ENCODE measurements at places on chromosomes 1 and 21.

DNA sequence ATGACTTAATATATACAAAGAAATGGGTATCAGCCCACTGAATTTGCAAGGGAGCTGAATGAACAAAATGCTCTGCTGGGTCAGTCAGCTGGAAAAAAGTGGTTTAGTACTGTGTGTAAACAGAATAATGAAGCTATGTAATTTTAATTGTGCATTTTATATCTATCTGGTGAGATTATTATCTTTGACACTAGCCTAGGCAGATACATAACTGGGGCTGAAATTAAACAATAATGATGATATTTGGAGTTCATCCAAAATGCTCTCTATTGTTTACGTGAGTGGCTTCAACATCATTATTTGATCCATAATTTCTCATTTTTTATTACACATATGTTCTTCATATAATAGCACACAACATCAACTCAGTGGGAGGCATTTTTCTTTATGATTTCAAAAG lies 208.5 kb upstream of the SNX7 start:
- no peak overlapping the region for H3K27ac ChIP-seq
- H3K27me3 ChIP-seq = no peaks in the 10 kb centered on the region
- DNase-seq = no peak

DNA sequence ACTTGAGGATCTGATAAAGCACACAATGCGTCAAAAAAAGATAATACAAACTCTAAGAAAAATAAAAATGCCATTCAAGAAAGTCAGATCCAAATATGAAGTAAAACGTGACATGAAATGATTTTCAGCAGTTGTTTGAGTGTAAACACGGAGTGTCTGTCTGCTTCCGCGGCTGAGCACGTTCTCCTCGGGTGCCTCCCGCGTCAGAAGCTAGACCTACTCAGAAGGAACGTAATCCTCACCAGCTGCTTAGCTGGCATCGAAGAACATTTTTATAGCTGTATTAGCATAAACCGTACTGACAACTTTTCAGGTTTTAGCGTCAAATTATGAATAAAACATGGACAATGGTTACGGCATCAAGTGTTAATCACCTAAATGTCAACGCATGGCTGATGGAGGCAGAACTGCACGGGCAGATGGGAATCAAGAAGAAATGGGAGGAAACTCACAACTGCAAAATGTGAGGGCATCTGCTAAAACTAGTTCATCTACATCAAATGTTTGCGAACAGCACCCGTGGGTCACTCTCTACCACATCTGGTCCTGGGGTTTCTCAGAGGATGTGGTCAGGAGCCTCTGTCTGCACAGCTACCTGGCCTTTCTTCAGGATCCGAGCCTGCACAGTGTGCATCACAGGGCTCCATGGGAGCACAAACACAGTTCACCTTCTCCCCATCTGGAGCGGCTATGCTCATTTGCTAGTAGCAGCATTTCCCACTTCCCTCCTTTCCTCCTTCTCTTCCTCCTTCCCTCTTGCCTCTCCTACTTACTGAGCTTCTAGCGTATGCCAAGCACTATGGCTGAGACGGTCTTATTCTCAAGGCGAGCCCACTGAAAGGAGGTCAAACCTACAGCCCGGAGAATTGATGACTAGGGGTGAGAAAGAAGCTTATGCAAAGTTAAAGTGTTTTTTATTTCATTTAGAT lies 40.0 kb downstream of the RCAN1 start:
- no peaks in the 10 kb centered on the region for H3K36me3 ChIP-seq
- no peak for DNase-seq
- no peaks in the 10 kb centered on the region for H3K27me3 ChIP-seq
- no peak overlapping the region for H3K4me3 ChIP-seq

- no peak overlapping the region for H3K27ac ChIP-seq
- no peaks in the 10 kb centered on the region for H3K4me1 ChIP-seq
- no peak overlapping the region for H3K4me3 ChIP-seq
- H3K36me3 ChIP-seq = no peaks in the 10 kb centered on the region
Observed at GRCh38 chr1:235843461-235843961, 23.2 kb downstream of the LYST start.

- peaks cover 86% of the 10 kb centered on the region for H3K27me3 ChIP-seq
- H3K4me3 ChIP-seq = no peak overlapping the region
- no peaks in the 10 kb centered on the region for H3K36me3 ChIP-seq
- H3K27ac ChIP-seq = no peak overlapping the region
Observed at GRCh38 chr1:154746622-154747299, 123.3 kb downstream of the KCNN3 start.

- H3K27ac ChIP-seq = no peak overlapping the region
- no peak overlapping the region for H3K4me3 ChIP-seq
- no peaks in the 10 kb centered on the region for H3K27me3 ChIP-seq
Observed at GRCh38 chr1:246435421-246436041, 71.5 kb downstream of the SMYD3 start.

GRCh38 chr1:160949881-160950280 lies 4.7 kb downstream of the ITLN2 start:
- no peaks in the 10 kb centered on the region for H3K36me3 ChIP-seq
- no peaks in the 10 kb centered on the region for H3K27me3 ChIP-seq
- H3K4me1 ChIP-seq = peaks cover 32% of the 10 kb centered on the region
- H3K4me3 ChIP-seq = no peak overlapping the region

DNA sequence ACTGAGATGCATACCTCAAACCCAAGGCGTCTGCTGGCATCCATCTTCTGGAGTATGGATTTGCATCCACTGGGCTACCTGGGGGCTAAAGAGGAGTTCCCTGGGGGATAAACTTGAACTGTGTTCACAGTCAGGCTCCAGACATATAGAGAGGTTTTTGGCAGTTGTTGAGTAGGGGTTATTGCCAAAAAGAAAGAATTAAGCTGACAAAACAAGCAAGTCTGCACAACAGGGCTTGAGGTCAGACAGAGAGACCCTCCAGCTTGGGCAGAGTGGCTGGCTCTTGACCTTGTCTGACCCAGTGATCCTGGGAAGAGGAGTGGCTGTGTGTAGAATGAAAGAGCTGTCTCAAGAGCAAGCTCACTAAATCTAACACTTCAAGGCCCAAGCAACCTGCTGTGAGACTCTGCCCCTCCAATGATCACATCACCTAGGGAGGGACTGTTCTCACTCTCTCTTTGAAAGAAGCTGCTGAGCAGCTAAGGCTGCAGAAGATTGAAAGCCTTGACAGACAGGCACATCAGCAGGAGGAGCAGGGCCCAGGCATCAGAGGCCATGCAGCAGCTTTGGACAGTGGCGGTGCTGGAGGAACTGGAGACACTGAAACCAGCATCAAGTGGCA lies 61.5 kb downstream of the SYT2 start:
- H3K4me1 ChIP-seq = no peaks in the 10 kb centered on the region
- peaks cover 19% of the 10 kb centered on the region for H3K27me3 ChIP-seq
- no peak overlapping the region for H3K4me3 ChIP-seq
- no peak overlapping the region for H3K27ac ChIP-seq
- no peak for DNase-seq

DNA sequence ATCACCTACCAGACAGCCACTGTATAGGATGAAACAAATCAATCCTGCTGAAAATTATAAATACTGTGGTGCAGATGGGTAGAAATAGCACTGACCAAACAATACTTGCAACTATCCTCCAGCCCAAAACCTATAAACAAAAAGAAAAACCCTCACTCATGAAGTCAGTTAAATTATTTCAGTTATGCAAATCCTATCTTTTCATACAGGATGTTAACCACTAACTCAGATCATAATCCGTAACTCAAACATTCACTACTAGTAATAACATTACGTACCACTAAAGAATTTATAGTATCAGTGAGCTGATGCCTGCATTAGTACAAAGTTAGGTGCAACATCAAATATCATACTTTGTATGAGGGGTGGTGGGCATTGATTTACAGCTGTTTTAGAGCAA lies 2.6 kb downstream of the NDC1 start:
- H3K36me3 ChIP-seq = peaks cover 12% of the 10 kb centered on the region
- DNase-seq = peak; percentile 75
- H3K4me1 ChIP-seq = peaks cover 23% of the 10 kb centered on the region

Data from PC-3 (cell line).